Peyer's patch (tissue), 4 donors: ENCODE measurements at places on chromosomes 5 and 9.
A peak's percentile ranks its signal among the peaks of the same experiment; 100 is the strongest.

- DNase-seq = no peak
Measured at GRCh38 chr9:111836311-111836710, 41.6 kb upstream of the SHOC1 start.

DNA sequence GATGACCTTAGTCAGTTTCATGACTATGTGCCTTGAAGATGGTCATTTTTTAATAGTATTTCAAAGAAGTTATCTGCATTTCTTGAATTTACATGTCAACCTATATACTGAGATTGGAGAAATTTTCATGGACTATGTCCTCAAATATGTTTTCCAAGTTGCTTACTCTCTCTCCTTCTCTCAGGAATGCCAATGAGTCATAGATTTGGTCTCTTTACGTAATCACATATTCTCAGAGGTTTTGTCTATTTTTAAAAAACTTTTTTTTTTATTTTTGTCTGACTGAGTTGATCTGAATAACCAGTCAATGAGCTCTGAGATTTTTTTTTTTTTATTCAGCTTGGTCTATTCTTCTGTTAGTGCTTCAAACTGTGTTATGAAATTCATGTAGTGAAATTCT lies 374.7 kb upstream of the GRIN3A start:
- DNase-seq = no peak

DNA sequence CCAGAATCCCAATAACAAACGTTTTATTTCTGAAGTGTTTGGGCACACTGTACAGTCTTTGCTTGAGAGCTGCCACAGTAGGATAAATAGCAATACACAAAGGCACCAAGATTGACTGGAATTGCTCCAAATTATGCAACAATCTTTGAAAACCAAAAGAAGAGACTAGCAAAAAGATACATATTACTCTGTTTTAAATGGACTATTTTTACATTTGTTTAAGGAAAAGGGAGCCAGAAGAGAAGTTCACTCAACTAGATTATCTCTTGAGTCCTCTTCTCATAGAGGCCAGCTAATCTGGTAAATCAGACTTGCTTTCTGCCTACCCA lies 385.0 kb upstream of the SLC30A5 start:
- no peak for DNase-seq

DNA sequence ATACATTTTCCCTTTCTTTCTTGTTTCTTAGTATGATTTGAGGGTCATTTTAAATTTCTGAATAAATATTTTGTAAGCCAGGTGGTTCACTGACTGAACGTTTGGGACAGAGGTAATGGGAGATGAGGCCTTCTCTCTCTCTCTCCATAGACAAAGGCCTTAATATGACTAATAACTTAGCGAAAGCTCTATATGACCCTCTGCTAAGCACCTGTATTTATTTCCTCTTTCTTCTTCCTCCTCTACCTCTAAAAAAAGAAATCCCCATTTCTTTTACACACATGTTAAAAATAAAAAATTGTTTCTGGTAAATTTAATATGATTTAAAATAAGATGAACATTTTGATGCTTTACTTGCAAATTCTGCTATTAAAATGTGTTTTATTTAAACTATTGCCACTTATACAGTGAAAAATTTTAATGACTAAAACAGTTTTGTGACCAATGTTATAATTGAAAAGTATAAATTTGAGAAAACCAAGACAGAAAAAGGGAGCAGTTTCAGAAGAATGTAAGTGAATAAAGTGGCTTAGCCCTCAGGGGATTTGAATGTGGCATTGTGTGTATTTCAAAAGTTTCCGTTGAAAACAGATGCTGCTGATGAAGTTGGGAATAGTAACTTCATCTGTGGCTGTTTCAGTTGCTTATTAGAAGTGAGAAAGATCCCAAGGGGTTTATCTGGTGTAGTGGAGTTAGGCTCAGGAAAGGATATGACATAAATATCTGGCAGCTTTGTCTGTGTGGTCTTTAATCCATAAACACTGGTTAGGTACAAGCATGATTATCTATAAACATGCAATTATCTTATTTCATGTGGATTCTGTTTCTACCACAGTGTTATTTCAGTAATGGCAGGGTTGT lies 128.6 kb upstream of the GRHPR start:
- no peak for DNase-seq

DNA sequence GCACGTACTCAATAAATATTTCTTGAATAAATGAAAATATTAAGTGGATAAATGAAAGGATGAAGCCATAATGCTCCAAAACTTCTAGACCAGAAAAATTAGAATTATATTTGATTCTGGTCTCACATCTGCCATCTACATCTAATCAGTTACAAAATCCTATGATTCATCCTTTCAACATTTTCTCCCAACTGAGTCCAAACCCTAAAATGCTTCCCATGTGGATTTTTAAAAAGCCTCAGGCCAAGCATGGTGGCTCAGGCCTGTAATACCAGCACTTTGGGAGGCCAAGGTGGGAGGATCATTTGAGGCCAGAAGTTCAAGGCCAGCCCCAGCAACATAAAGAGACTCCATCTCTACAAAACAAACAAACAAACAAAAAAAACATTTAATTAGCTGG lies 31.6 kb upstream of the FST start:
- no peak for DNase-seq

DNA sequence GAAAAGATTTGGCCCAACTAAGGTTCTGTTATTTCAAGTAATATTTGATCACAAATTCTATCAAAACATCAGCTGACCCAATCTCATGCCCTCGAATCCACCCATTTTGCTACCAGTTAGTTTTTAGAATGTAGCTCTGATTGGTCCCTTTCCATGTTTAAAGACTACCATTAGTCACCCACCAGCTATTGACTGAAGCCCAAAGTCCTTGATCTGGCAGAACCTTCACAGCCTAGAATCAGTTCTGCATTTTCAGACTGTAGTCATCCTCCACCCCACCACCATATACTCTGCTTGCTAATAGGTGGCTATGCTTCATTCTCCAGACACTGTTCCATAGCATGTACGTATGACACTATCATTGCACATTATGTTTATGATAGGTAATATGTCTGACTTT lies 182.2 kb upstream of the TARS1 start:
- DNase-seq = no peak

- DNase-seq = no peak
Measured at GRCh38 chr9:13661014-13661413, 381.5 kb upstream of the MPDZ start.

DNA sequence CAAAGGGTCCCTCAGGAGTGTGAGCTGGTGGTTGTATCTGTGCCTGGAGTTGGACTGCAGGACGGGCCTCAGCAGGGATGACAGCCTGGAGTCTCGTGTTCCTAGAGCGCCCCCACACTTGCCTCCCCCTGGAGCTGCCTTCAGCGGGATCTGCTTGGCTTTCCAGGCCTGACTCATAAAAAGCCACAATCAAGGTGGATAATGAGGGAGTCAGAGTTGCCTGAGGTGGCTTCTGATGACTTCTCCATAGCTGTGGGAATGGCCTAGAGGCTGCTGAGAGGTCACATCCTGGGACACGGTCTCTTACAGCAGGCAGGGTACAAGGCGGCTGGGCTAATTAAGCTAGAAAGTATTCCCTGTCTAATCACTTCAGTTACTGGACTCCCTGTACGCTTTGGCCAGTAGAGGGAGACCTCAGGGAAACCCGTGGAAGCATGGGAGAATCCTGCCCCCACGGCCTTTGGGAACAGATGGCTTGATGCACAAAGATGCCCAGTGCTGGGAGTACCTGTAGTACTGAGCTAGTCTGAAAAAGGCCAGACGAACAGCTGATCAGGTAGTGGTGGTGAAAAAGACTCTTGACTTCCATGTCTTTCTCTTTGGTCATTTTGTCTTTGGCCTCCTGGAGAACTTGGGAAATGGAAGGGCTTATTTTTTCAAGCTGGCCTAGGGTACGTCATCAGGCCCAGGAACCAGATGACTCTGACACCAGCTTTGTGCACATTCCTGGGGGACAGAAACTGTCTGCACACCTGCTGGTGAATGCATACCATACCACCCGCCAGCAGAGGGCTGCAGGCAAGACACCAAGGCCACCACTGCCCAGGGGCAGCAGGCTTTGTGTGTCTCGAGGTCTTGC lies 16.1 kb upstream of the FRRS1L start:
- no peak for DNase-seq

DNA sequence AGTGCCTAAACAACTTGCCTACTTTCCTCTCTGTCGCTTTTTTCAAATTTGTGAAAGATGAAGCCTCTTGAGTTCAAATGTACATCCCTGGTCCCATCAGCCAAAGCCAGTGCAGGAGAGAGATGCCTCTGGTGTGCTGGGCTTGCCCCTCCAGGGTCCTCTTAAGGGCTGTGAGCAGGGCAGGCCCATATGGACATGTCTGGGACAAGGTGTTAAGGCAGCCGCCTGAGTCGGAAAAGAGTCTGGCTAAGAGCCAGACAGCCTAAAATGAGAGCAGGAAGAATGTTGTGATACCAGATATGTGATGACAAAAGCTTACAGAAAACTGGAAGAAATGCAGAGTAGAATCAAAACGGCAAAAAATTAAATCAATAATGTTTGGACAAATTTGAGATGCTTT lies 72.5 kb downstream of the APTX start:
- DNase-seq = no peak

GRCh38 chr5:158676642-158677469 lies 422.9 kb downstream of the EBF1 start:
- DNase-seq = no peak

- no peak for DNase-seq
Measured at GRCh38 chr9:89407070-89407469, 88.8 kb downstream of the SECISBP2 start.

DNA sequence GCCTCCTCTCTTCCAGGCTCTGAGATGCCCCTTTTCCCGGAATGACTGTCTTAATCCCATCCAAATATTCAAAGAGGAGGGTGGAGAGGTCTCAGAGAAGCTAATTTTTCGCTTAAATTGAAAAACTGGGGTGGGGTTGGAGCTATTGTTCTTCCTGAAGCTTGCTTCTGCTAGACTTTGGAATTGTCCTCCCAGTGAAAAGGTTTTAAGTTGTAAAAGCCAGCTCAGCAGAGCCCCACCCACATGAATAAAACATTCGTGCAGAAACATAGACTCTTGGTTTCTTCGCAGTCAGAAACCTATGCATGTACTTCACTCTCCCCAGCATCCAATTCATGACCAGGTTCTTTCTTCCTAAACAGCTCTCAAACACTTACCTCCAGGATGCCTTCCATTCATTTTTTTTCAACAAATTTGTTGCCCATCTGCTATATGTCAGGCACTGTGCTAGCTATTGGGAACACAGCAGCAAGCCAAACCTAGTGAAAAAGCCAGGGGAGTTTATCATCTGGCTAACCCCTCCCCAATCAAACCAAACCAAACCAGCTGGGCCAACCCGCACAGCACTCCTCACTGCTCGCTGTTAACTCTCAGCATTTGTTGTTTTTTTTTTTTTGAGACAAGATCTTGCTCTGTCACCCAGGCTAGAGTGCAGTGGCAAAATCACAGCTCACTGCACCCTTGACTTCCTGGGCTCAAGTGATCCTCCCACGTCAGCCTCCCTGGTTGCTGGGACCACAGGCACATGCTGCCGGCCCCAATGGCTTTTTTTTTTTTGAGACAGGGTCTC lies 37.9 kb upstream of the OCLN start:
- DNase-seq = no peak

GRCh38 chr5:129124608-129125007 lies 30.1 kb downstream of the ISOC1 start:
- no peak for DNase-seq

- DNase-seq = no peak
Measured at GRCh38 chr9:128136816-128137793, 9.6 kb upstream of the PTGES2 start.

GRCh38 chr9:113890704-113891103 lies 14.6 kb downstream of the ZNF618 start:
- DNase-seq = no peak

GRCh38 chr9:112348257-112349007 lies 15.0 kb upstream of the PTBP3 start:
- DNase-seq = peak; percentile 92

- no peak for DNase-seq
Measured at GRCh38 chr5:146825033-146825432, 53.5 kb downstream of the PPP2R2B start.

DNA sequence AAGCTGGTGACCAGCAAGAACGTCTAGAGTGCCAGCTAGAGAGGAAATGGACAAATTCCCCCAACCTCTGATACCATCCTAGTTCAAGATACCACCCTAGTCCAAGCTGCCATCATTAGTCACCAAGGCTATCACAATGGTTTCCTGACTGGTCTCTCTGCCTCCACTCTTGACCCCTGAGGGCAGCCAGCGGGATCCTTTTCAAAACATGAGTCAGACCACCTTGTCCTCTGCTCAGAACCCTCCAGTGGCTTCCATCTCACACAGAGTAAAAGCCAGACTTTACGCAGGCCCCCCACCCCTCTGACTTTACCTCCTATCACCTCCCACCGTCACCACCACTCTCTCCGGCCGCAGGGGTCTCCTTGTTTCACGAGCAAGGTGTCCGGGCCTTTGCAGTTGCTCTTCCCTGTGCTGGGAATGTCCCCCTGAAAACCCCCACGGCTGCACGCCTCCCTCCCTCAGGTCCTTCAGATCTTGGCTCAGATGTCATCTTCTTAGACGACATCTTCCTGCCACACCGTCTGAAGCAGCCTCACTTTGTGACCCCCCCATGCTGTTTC lies 42.2 kb upstream of the FBXW11 start:
- DNase-seq = no peak

DNA sequence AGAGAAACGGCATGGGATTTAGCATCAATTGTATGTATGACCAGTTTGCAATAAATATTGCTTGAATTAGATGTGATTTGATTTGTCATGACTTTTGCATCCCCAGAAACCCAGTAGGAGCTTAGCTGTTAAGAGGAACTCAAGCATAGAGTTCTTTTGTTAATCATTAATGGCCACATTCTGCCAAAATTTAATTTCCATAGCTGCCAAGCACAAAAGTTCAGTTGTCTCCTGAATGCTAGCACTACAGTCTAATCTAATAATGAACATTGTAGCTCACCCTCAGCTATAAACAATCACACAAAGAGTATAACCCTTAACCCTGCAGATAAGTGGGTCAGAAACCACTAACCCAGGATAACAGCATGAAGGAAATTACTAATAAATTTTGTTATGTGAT lies 169.8 kb upstream of the GRAMD2B start:
- no peak for DNase-seq

GRCh38 chr5:142904416-142904815 lies 134.2 kb downstream of the ARHGAP26 start:
- DNase-seq = no peak

GRCh38 chr5:157747766-157748700 lies 4.5 kb downstream of the LSM11 start:
- DNase-seq = no peak

GRCh38 chr5:71528206-71528605 lies 58.9 kb upstream of the MCCC2 start:
- DNase-seq = no peak

GRCh38 chr9:132600326-132600984 lies 18.0 kb downstream of the BARHL1 start:
- DNase-seq = no peak

DNA sequence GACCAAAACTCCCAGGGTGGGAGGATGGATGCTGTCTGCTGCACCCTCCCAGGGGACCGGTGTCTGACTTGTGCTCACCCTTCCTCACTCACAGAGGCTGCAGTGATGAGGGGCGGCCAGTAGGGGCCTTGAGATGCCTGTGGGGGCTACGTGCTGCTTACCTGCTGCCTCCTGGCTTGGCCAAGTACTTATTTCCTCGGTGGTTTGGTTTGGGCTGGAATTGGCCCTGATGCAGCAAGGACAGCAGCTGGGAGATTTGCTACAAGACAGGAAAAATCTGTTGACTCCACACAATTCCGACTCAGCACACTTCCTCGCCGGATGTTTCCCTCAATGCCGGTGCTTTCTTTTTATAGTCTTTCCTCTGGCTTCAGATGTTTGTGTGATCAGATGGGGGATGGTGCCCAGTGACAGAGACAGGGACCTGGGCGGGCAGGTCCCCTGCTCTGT lies 6.6 kb downstream of the PCDH12 start:
- DNase-seq = no peak

GRCh38 chr9:80646211-80646610 lies 1043.1 kb downstream of the TLE1 start:
- DNase-seq = no peak
